ENCODE measurements at places on chromosomes 5 and 9. TPM values are rescaled to one million over a fixed set of nuclear protein-coding genes. Genes with fewer than 3 reads are reported as not detected.
A peak's percentile ranks its signal among the peaks of the same experiment; 100 is the strongest.

DNA sequence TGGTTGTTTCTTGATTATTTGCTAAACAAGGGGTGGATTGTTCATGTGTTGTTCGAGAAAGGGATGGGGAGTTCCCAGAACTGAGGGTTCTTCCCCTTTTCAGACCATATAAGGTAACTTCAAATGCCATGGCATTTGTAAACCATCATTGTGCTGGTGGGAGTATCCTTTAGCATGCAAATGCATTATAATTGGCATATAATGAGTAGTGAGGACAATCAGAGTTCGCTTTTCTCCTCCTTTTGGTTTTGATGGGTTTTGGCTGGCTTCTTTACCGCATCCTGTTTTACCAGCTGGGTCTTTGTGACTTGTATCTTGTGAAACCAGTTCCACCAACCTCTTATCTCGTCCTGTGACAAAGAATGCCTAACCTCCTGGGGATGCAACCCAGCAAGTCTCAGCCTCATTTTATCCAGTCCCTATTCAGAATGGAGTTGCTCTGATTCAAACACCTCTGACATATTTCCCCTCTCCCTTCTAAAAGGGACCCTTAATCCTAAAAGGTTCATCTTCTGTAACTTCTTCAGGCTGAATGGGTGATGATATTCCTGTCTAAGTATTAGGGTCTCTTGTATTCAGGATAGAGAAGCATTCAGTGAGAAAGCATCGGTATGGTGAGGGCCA, 8.7 kb upstream of the FBN2 start:
- no peak overlapping the region for H3K27ac ChIP-seq
- H3K27me3 ChIP-seq, result no peaks in the 10 kb centered on the region
- H3K4me1 ChIP-seq, result no peaks in the 10 kb centered on the region
- no peak for DNase-seq
- no peak overlapping the region for H3K4me3 ChIP-seq

DNA sequence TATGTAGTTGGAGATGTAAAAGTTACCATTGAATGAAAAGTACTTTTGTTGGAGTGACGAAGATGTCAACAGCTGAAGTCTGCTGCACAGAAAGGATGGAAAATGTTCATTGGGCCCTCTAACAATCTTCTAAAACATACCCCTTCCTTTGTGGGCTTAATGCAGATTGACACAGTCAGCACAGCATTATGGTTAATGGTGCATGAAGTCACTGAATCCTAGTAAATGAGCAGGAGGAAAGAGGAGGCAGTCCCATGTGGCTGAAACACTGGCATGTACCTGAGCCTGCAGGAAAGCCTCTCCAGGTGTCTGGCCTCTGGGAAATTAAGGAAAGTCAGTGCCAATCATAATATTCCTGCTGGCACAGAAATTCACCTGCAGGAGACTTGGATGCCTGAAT, 153.8 kb downstream of the ARL15 start:
- H3K4me3 ChIP-seq, result no peak overlapping the region
- no peak for DNase-seq
- no peaks in the 10 kb centered on the region for H3K4me1 ChIP-seq

DNA sequence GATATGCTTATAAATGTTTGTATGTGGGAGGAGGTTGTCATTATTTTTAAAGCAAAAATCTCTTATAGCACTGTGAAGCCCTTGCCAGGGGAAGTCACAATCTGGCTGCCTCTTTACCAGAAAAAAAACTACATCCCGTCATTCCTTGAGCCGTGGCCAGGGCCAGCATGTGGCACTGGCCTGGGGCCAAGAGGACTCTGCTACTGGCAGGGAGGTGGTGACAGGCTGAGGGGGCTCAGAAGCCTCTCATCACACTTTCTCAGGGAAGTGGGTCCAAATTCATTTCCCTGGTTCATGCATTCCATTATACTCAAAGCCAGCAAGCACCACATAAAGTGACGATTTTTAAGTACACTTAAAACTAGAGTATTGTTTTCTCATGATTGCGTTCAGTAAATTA, 457.3 kb downstream of the ZNF608 start:
- no peaks in the 10 kb centered on the region for H3K36me3 ChIP-seq
- H3K4me3 ChIP-seq, result no peak overlapping the region
- no peaks in the 10 kb centered on the region for H3K27me3 ChIP-seq
- no peak for DNase-seq
- H3K4me1 ChIP-seq, result no peaks in the 10 kb centered on the region

- no peak overlapping the region for H3K4me3 ChIP-seq
- H3K27me3 ChIP-seq, result peaks cover 2% of the 10 kb centered on the region
- H3K27ac ChIP-seq, result no peak overlapping the region
These were observed 451.4 kb upstream of the DAB2 start for GRCh38 chr5:39876146-39876545.

- H3K27ac ChIP-seq, result no peak within 1 kb of the TSS
- DNase-seq, result peak; percentile 32
- H3K4me1 ChIP-seq, result peaks cover 7% of the 10 kb centered on the region
- H3K36me3 ChIP-seq, result no peaks in the 10 kb centered on the region
- peak within 1 kb of the TSS; percentile 19 for H3K4me3 ChIP-seq
These were observed at the start of gene DRD1 for GRCh38 chr5:175444060-175444904. Gene DRD1, minus strand, starts transcription at chr5:175444182. Its CDS starts 1,083 bp downstream, at chr5:175443099.

- H3K27ac ChIP-seq, result no peak overlapping the region
- H3K4me1 ChIP-seq, result no peaks in the 10 kb centered on the region
- DNase-seq, result no peak
- H3K4me3 ChIP-seq, result no peak overlapping the region
These were observed 9.8 kb downstream of the RNF183 start for GRCh38 chr9:113293285-113293878.

GRCh38 chr9:112005939-112006338, 109.3 kb downstream of the UGCG start:
- peaks cover 28% of the 10 kb centered on the region for H3K4me1 ChIP-seq
- no peak overlapping the region for H3K27ac ChIP-seq
- H3K4me3 ChIP-seq, result no peak overlapping the region
- peaks cover 6% of the 10 kb centered on the region for H3K27me3 ChIP-seq
- no peak for DNase-seq

- no peaks in the 10 kb centered on the region for H3K27me3 ChIP-seq
- H3K4me1 ChIP-seq, result no peaks in the 10 kb centered on the region
- no peaks in the 10 kb centered on the region for H3K36me3 ChIP-seq
- H3K27ac ChIP-seq, result no peak overlapping the region
- no peak for DNase-seq
These were observed 14.5 kb downstream of the VAV2 start for GRCh38 chr9:133977421-133978201.

- H3K4me3 ChIP-seq, result no peak overlapping the region
- DNase-seq, result peak; percentile 28
- no peak overlapping the region for H3K27ac ChIP-seq
- no peaks in the 10 kb centered on the region for H3K27me3 ChIP-seq
- no peaks in the 10 kb centered on the region for H3K4me1 ChIP-seq
These were observed 92.9 kb upstream of the GRHPR start for GRCh38 chr9:37329576-37329975.

GRCh38 chr9:92769286-92769685, 4.7 kb upstream of the BICD2 start:
- H3K27me3 ChIP-seq, result no peaks in the 10 kb centered on the region
- DNase-seq, result no peak
- H3K4me1 ChIP-seq, result peaks cover 23% of the 10 kb centered on the region
- no peak overlapping the region for H3K4me3 ChIP-seq
- no peaks in the 10 kb centered on the region for H3K36me3 ChIP-seq

DNA sequence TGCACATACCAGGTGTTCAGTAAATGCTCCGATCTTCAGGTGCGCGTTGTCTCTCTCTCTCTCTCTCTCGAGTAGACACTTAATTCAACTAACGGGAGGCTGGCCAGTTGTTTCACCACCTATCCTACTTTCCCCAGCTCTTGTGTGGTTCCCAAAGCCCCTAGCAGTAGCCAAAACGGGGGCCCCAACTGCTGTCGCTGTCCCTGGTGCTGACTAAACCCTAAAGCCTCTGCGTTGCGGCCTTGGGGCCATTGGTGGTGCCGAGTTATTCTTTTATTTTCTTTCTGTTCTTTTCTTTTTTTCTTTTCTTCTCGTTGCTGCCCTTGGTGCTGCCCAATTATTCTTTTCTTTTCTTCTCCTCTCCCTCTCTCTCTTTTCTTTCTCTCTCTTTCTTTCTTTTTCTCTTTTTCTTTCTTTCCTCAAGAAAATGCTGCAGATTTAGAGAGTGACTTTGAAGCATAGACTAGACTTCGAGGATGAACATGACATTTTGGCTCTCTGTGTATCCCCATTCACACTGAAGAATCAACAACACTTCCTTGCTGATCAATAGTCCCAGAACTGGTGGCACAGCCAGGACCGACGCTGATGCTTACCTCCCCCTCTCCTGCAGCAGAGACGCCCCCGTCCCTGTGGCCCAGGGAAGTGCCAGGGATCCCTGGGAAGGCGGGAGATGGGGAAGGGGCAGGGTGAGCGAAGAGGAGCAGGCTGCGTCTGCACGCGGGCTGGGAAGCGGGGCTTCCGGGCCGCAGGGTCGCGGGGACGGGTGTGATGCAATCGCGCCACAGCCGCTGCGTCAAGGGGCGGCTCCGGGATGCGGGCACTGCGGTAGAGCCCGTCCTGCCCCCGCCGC, at the start of gene FBLL1:
FBLL1 (plus strand) TSS at position 785 of the 853 bp plus-strand sequence. CDS start 200 bp downstream, outside the sequence.
- peaks cover 9% of the 10 kb centered on the region for H3K36me3 ChIP-seq
- peak within 1 kb of the TSS; percentile 56 for H3K4me3 ChIP-seq
- H3K4me1 ChIP-seq, result peaks cover 7% of the 10 kb centered on the region

GRCh38 chr5:178113141-178113787, at the start of gene N4BP3:
Gene N4BP3, plus strand, starts transcription at chr5:178113532. Its CDS starts 6,052 bp downstream, at chr5:178119584.
- no peaks in the 10 kb centered on the region for H3K36me3 ChIP-seq
- peak within 1 kb of the TSS; percentile 78 for H3K4me3 ChIP-seq
- DNase-seq, result peak; percentile 81
- peaks cover 22% of the 10 kb centered on the region for H3K27me3 ChIP-seq
- peak within 1 kb of the TSS; percentile 67 for H3K27ac ChIP-seq

- no peaks in the 10 kb centered on the region for H3K27me3 ChIP-seq
- H3K4me1 ChIP-seq, result peaks cover 44% of the 10 kb centered on the region
- H3K4me3 ChIP-seq, result no peak overlapping the region
- peaks cover 73% of the 10 kb centered on the region for H3K36me3 ChIP-seq
- H3K27ac ChIP-seq, result no peak overlapping the region
- no peak for DNase-seq
These were observed 19.7 kb downstream of the ANP32B start for GRCh38 chr9:98002808-98003207.

DNA sequence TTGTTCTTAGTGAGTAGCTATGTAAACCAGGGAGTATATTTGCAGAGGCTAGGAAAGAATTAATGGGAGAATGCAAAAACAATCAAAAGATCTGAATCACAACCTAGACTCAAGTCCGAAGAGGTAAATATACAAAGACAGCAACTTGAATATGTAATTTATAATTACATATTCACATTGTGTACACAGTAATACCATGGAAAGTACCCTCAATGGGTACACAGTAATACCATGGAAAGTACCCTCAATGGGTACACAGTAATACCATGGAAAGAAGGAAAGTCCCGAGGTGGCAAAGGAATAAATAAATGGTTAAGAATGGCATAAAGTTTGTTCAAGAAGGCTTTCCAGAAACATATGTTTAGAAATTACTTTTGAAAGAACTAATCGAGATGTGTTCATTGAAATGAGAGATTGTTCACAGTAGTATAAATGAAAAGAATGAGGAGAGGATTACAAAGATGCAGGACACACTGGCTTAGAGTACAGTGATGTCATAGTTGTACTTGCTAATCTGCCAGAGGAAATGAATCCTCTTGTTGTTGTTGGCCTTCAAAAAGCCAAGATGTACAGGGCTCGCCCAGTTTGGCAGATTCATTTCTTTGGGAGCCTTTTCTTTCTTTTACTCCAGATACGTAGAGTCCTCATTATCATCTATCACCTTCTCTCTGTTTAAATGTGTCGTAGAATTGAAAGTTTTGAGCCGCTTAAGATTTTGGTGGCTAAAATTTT, 116.0 kb downstream of the UNC13B start:
- DNase-seq, result no peak
- H3K27me3 ChIP-seq, result peaks cover 6% of the 10 kb centered on the region
- no peak overlapping the region for H3K27ac ChIP-seq
- peaks cover 11% of the 10 kb centered on the region for H3K4me1 ChIP-seq

- H3K4me1 ChIP-seq, result no peaks in the 10 kb centered on the region
- H3K4me3 ChIP-seq, result no peak overlapping the region
- H3K27me3 ChIP-seq, result no peaks in the 10 kb centered on the region
- H3K27ac ChIP-seq, result no peak overlapping the region
- peak; percentile 37 for DNase-seq
- no peaks in the 10 kb centered on the region for H3K36me3 ChIP-seq
These were observed 998.8 kb downstream of the MAT2B start for GRCh38 chr5:164504141-164504772.

- no peaks in the 10 kb centered on the region for H3K4me1 ChIP-seq
- DNase-seq, result no peak
- no peaks in the 10 kb centered on the region for H3K27me3 ChIP-seq
- H3K27ac ChIP-seq, result no peak overlapping the region
- no peaks in the 10 kb centered on the region for H3K36me3 ChIP-seq
These were observed 28.6 kb downstream of the LAMC3 start for GRCh38 chr9:131037335-131038255.

DNA sequence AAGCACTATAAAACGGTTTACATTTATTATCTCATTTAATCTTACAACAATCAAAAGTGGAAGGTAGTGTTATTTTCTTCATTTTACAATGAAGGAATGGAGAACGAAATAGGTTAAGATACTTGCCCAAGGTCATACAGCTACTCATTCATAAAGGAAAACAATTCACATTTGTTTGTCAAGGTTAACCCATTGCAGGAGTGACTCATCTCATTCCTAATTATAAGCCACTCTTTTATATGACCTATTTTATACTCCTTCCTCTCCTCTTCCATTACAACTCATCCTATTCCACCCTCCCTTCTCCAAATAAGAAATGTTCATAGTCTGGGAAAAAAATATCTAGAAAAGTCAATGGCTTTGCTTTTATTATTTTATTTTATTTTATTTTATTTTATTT, 29.6 kb downstream of the CRHBP start:
- no peak overlapping the region for H3K4me3 ChIP-seq
- H3K27me3 ChIP-seq, result peaks cover 10% of the 10 kb centered on the region
- no peak overlapping the region for H3K27ac ChIP-seq
- H3K36me3 ChIP-seq, result no peaks in the 10 kb centered on the region

DNA sequence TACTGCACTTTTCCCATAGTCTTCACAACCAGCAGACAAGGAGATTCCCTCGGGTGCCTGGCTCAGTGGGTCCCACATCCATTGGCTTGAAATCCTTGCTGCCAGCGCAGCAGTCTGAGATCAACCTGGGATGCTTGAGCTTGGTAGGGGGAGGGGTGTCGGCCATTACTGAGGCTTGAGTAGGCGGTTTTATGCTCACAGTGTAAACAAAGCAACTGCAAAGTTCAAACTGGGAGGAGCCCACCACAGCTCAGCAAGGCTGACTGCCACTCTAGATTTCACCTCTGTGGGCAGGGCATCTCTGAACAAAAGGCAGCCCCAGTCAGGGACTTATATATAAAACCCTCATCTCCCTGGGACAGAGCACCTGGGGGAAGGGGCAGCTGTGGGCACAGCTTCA, 512.3 kb upstream of the MPDZ start:
- H3K36me3 ChIP-seq, result no peaks in the 10 kb centered on the region
- H3K4me3 ChIP-seq, result no peak overlapping the region
- no peaks in the 10 kb centered on the region for H3K27me3 ChIP-seq

The TMEFF1 gene
- not detected for total RNA-seq

The PCDHA2 gene
- not detected for total RNA-seq

The SPINK6 gene
- not detected for total RNA-seq

The SPATA31C2 gene
- not detected for total RNA-seq

The ZBTB43 gene
- total RNA-seq, result 13.6 TPM

The SHB gene
- 0.58 TPM for total RNA-seq

The GLT6D1 gene
- not detected for total RNA-seq

The EGFL7 gene
- total RNA-seq, result 1.9 TPM

The GPR150 gene
- total RNA-seq, result 0.83 TPM

The SFXN1 gene
- 261 TPM for total RNA-seq

Measured in activated CD8-positive, alpha-beta T cell treated with anti-CD3 and anti-CD28 coated beads, Interleukin-2, amount 10 ng/mL, durations not matched to agents 7 days and 5 days (primary cell).